ENCODE measurements at places on chromosomes 1 and 21.

GRCh38 chr1:166159656-166160055 is 7.1 kb downstream of the FAM78B start:
- DNase-seq = no peak

GRCh38 chr1:78755986-78756385 is 106.4 kb downstream of the IFI44 start:
- DNase-seq = no peak

DNA sequence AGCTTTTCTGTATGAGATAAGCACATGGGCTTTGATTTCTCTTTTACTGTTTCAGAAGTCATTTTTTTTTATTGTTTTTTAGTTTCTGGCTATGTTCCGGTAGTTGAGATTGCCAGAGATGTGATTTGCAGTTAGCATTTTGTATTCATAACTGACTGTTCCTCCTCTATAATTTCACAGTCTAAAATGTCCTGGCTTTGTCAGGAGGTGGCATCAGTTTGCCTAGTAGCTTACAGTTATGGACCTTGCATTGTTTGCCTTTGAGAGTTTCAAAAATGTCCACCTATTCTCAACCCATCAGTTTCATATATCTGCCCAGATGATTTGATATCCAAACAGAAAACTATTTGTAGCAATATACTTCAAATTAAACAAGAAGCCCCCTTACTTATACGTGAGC is 39.5 kb upstream of the ST6GALNAC3 start:
- DNase-seq = no peak

GRCh38 chr1:241627453-241628259 is 12.5 kb downstream of the CHML start:
- DNase-seq = no peak

DNA sequence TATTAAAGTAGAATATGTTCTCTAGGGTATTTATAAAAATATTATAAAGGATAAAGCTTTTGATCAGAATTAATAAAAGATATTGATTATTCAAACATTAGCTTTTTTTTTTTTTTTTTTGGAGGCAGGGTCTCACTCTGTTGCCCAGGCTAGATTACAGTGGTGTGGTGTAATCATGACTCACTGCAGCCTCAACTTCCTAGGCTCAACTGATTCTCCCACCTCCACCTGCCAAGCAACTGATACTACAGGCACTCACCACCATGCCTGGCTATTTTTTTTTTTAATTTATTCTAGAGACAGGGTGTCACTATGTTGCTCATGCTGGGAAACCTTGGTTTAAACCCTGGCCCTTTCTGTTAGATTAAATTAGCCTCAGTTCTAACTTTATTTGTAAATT is 188.3 kb downstream of the CLEC20A start:
- no peak for DNase-seq

DNA sequence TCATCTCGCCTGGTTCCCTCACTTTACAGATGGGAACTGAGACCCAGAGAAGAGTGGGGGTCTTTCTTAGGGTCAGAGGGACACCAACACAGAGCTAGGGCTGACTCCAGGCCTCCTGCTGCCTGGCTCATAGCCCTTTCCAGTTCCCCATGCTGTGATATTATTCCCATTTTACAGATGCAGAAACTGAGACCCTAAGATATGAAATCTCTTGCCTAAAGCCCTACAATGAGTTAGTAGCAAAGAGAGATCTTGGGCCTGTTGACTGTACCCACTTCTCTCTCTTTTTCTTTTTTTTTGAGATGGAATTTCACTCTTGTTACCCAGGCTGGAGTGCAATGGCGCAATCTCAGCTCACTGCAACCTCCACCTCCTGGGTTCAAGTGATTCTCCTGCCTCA is 49.9 kb downstream of the SLC9A1 start:
- no peak for DNase-seq

- DNase-seq = no peak
These were observed 454.0 kb downstream of the PLPP3 start for GRCh38 chr1:56125316-56125715.

DNA sequence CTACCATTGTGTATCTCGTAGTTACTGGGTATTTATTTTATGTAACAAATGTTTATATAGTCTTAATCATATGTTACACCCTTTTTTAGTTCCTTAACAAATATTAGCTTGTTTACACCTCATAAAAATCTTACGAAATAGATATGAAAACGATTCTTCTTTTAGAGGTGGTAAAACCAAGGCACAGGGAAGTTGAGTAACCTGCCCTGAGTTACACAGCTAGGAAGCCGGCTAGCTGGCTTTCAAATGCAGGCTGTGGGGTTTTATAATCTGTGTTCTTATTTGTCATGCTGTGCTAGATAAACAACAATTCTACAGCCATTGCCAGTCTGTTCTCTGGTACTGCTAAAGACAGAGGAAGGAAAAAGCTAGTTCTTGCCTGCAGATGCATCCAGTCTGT is 109.6 kb downstream of the NOS1AP start:
- no peak for DNase-seq

GRCh38 chr1:53163291-53163768 is 20.9 kb upstream of the SLC1A7 start:
- DNase-seq = no peak

- no peak for DNase-seq
These were observed 49.6 kb upstream of the LRP8 start for GRCh38 chr1:53377438-53377841.

- DNase-seq = no peak
These were observed 605.8 kb upstream of the ADAMTS5 start for GRCh38 chr21:27572696-27573095.

DNA sequence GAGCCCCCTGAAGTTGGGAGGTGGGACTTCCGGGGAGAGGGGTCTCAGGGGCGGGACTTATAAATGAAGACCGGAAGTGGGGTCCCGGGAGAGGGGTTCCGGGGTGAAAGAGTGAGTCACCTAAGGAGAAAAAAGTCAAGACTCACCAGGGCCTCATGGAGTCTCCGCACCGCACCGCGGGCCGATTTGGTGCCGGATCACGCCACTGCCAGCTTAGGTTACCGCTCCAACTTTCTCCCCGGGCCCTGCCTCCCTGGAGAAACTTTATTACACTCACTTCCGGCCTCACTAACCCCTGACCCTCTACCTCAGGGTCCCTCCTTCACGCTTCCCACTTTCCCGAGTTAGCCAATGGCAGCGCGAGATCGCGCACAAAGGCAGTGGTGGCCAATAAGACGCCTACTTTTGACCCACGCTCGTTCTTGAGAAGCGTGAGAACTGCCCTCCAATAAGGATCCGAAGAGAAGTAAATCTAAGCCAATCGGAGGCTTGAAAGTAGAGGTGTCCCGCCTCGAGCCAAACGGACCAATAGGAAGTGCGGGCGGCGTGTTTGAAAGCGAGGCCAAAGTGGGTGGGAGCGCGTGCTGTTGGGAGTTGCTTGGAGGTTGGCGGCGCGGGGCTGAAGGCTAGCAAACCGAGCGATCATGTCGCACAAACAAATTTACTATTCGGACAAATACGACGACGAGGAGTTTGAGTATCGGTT is at the start of gene CKS1B:
TSS of gene CKS1B (plus strand) at position 580 of the 706 bp plus-strand sequence. CDS start at position 645, 65 bp downstream.
- peak; percentile 99 for DNase-seq

- DNase-seq = no peak
These were observed 41.2 kb downstream of the TNR start for GRCh38 chr1:175702079-175702795.

GRCh38 chr1:53430261-53430660 is 28.9 kb upstream of the DMRTB1 start:
- no peak for DNase-seq

GRCh38 chr1:110245876-110246620 is 35.9 kb downstream of the KCNC4 start:
- DNase-seq = no peak

GRCh38 chr21:16002874-16003466 is 273.2 kb downstream of the USP25 start:
- no peak for DNase-seq

DNA sequence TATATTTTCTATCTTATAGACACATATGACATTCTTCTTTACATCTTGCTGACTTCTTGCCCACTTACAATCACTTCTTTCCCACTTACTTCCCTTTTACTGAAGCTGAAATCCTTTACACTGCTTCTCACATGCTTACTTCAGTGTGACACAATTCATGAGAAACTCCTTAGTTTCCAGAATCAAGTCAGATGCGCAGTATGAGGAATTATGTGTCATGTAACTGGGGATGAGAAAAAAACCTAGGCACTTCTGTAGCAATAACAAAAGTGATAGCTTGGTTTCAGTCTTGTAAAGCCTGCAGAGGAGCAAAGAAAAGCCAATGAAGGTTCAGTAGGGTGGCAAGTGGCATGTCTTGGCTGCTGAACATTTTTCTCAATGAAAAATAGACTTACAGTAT is 566.2 kb upstream of the RGS18 start:
- DNase-seq = no peak

DNA sequence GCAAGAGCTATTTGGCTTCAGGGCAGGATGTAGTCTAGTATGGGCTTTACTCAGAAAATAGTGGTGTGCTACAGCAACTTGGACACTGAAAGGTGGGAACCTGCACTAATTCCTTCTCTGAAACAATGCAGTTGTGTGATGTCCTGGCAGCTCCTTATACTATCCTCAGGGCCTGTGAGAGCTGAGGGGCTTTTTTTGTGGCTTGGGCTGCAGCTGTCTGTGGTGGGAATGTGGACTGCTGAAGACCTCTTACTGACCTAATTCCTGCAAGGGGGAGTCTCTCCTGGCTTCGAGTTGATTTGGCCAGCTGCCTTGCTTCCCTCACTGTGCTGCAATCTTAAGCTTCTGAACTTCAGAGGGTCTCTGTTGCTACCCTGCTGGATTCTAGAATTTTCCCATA is 22.3 kb upstream of the CHODL start:
- no peak for DNase-seq

- no peak for DNase-seq
These were observed 272.1 kb downstream of the GRIK1 start for GRCh38 chr21:29667651-29668050.

DNA sequence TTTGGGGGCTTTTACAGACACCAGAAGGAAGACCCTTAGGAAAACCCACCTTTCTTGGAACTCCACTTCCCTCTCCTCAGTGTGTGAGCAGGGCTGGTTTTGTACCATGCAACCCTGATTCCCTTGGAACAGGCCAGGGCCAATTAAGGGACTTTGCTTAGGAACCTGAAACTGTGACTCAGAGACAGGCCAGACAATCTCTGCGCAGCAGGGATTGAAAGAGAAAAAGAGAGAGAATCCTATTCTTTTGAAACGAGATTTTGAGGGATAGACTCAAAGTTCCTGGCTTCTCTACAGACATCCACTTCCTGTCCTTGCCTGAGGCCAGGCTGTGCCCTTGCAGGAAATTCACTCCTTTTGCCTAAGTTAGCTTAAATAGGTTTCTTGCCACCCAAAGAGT is 23.1 kb upstream of the C1orf198 start:
- DNase-seq = no peak

DNA sequence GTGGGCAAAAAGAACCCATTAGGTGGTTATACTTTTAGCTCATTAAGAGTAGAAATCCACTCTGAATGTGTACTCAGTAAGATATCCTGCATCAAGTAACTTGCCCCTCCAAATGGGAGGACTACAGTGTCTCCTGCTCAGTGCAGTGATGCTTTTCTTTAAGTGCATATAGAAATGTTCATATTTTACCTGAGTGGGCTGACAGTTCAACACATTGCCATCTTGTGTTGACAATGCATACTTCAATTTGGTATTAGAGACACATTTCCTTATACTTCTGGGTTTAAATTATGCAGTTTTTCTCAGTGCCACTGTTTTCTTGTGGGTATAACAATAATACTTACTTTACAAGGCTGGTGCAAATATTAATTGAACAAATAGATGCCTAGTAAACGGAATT is 318.6 kb upstream of the TMPRSS15 start:
- DNase-seq = no peak

DNA sequence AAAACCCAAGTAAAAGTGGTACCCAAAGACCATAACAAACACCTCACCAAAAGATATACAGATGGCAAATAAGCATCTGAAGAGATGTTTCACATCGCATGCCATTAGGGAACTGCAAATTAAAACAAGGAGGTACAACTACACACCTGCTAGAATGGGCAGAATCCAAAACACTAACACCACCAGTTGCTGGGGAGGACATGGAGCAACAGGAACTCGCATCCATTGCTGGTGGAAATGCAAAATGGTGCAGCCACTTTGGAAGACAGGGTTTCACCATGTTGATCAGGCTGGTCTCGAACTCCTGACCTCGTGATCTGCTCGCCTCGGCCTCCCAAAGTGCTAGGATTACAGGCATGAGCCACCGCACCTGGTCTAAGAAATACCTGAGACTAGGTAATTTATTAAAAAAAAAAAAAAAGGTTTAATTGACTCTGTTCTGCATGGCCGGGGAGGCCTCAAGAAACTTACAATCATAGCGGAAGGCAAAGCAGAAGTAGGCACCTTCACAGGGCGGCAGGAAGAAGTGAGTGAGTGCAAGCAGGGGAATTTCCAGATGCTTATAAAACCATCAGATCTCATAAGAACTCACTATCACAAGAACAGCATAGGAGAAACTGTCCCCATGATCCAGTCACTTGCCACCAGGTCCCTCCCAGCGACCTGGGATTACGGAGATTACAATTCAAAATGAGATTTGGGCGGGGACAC is 30.2 kb upstream of the PRSS38 start:
- no peak for DNase-seq

- no peak for DNase-seq
These were observed 60.8 kb upstream of the RNF11 start for GRCh38 chr1:51175278-51175677.

- DNase-seq = no peak
These were observed 105.5 kb downstream of the MACF1 start for GRCh38 chr1:39310015-39310414.

- DNase-seq = peak; percentile 27
These were observed 2.6 kb upstream of the CC2D1B start for GRCh38 chr1:52368383-52369172.

- DNase-seq = no peak
These were observed 45.0 kb downstream of the DUSP10 start for GRCh38 chr1:221696718-221697461.

GRCh38 chr1:156476501-156477298 is 23.9 kb downstream of the MEF2D start:
- DNase-seq = no peak

DNA sequence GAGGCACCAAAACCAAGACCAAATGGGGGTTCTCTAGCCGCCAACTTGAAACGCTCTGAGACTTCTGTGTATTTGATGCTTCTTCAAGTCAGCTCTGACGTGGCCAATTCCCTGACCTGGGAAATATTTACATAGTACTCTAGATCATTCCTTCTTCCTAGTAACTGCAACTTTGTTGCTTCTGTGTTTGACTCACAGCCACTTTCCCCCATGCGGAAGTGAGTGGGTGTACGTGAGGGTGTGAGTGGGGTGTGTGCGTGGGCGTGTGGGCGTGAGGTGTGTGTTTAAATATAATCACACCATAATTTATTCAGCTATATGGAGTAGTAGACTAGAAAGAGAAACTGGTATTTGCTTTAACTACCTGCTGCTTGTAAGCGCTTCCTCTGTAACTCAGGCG is 111.0 kb downstream of the TAS1R2 start:
- DNase-seq = no peak

DNA sequence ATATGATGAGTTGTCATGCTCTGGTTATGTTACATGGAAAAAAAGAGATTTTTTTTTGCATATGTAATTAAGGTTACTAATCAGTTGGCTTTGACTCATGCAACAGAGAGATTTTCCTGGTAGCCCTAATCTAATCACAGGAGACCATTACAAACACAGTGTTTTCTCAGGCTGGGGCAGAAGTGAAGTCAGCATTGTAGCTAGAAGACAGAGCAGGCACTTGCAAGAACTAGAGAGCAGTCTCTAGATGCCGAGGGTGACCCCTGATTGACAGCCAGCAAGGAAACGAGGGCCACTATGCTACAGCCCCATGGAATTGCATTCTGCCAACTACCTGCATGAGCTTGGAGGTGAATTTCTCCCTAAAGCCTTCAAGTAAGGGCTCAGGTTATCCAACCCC is 151.3 kb downstream of the RUNX1 start:
- DNase-seq = no peak

Measured in central memory CD8-positive, alpha-beta T cell (primary cell).